ENCODE measurements at places on chromosomes 7 and 10.

DNA sequence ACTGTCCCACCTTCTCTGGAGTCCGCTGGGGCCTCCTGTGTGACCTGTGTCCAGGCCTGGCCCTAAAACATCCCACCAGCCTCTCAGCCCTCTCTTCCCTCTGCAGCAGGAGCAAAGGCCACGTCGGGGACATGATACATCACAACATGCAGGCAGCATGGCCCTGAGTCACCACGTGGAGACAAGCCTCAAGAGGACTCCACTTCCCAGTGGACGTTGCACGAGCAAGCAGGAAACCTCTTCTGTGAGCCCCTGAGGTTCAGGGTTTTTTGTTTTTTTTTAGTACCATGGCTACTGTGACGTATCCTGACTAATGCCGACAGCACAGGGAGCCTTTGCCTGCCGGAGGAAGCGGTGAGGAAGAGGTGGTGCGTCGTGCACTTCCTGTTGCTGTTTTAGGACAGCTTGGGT, 165.9 kb downstream of the DNAJB6 start:
- no peak for DNase-seq

DNA sequence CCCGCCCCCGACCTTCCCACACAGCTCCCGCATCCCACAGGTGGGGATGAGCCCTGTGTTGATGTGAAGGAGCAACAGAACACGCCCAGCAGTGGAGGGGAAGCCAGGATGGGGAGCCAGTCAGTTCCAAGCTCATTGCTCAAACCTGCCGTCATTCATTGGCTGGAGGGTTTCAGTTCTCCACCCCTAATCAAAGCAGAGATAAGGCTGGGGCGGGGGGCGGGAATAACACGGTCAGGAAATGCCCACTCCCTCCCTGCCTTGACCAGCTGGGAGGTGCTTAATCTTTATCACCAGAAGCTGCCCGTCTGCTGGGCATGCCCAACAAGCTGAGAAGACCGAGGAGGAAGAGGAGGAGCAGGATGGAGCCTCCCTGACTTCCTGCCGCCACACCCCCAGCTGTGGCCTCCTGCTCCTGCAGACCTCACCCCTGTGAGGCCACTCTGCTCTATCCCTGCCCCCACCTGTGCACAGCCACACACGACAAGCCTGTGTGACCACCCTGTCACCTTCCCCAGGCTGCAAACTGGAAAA, 265.1 kb downstream of the ZEB1 start:
- DNase-seq = peak; percentile 28

DNA sequence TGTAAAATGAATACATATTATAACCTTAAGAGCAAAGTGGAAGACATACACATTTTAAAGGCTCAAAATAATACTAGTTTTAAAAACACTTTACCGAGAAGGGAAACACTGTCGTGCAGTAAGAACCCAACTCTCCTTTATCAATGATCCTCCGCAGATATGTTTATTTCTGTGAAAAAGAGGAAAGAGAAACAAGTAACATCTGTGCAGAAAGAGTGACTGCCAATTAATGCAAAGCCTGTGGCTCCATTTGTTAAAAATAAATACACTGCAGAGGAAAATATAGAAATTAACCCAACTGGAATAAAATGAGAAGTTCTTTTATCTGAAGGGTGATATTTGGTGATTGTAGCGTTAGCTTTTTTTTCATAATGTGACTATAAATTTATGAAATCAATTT, 62.7 kb downstream of the HGF start:
- no peak for DNase-seq

- no peak for DNase-seq
These were observed 9.7 kb upstream of the PURB start for GRCh38 chr7:44894888-44895580.

GRCh38 chr7:92340016-92340415, 94.2 kb downstream of the ANKIB1 start:
- DNase-seq = no peak

- no peak for DNase-seq
These were observed 107.3 kb downstream of the NRCAM start for GRCh38 chr7:108348913-108349312.

- no peak for DNase-seq
These were observed 20.5 kb downstream of the SPAG6 start for GRCh38 chr10:22365644-22366434.

DNA sequence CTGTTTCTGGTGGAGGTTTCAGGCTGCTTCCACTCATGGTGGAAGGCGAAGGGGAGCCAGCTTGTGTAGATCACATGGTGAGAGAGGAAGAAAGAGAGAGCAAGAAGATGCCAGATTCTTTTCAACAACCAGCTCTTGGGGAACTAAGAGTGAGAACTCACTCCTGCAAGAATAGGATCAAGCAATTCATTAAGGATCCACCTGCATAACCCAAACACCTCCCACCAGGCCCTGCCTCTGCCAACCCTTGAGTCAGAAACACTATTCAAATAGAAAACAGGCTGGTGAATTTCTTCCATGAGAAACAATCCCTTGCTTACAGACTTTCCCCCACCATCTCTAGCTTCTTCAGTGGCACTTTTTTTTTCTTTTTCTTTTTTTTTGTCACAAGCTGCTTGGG, 317.2 kb downstream of the GPR158 start:
- no peak for DNase-seq

- DNase-seq = no peak
These were observed 43.3 kb downstream of the STK32C start for GRCh38 chr10:132264306-132264950.

DNA sequence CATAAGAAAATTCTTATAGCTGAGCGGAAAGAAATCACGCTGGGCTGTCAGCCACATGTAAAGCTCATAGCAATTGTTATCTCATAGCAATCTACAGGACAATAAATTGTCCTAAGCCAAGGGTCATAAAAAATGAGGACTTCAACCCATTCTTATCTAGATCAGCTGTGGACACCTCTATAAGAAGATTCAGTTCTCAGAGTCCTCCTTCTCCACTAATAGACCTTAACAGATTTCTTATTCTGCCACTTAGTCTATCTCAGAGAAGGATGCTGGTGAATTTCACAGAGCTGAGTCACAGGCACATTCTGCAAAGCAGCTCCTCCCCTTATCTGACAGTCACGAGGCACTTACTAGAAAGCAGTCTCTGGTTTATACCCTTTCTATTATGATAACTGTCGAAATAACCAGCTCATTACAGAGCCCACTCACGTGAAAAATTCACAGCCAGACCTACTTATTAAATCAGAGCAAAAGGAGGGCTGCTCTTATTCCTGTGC, 185.3 kb upstream of the PCLO start:
- DNase-seq = no peak

GRCh38 chr7:101996131-101996691, 178.8 kb downstream of the CUX1 start:
- no peak for DNase-seq

DNA sequence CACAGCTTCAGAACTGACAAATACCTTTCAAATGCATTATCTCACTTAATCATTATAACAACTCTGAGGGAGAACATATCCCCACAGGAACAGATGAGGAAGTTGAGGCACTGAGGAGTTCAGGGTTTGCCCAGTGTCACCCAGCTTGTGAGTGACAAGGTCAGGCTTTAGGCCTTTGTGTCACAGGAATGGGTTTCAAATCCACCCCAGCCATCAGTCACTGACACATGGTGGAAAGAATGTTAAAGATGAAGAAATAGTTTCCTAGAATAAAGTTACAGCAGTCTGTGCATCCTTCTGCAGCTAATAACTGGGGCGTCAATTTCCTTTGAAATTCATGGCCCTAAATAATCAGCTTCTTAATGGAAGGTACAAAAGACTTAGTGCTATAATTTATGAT, 37.8 kb downstream of the SGCE start:
- no peak for DNase-seq

DNA sequence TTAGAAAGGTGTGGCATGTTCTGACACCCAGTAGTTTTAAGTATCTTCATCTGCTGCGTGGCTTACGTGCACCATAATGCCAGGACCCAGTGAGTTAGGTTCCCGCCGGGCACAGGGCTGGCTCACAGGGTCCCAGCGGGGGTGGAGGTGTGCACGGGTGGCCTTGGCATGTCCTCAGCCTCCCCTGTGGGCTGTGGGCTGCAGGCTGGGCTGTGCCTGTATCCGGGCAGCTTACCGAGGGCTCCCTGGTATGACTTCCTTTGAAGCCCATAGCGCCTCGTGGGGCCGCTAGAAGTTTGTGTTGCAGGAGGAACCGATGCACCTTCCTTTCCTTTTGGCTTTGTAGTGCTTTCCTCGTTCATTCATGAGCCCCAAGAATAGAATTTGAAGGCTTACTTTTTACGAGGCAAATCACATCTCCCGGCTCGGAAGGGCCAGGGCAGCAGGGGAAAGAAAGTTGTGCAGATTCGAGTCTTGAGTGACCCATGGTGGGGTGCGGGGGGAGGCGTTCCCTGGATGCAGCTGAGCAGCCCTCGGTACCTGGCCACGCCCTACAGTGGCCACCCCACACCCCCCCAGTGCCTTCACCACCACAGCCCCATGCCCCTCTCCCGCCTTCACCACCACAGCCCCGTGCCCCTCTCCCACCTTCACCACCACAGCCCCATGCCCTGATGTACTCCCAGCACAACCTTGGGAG, 113.2 kb downstream of the WDR37 start:
- DNase-seq = no peak

DNA sequence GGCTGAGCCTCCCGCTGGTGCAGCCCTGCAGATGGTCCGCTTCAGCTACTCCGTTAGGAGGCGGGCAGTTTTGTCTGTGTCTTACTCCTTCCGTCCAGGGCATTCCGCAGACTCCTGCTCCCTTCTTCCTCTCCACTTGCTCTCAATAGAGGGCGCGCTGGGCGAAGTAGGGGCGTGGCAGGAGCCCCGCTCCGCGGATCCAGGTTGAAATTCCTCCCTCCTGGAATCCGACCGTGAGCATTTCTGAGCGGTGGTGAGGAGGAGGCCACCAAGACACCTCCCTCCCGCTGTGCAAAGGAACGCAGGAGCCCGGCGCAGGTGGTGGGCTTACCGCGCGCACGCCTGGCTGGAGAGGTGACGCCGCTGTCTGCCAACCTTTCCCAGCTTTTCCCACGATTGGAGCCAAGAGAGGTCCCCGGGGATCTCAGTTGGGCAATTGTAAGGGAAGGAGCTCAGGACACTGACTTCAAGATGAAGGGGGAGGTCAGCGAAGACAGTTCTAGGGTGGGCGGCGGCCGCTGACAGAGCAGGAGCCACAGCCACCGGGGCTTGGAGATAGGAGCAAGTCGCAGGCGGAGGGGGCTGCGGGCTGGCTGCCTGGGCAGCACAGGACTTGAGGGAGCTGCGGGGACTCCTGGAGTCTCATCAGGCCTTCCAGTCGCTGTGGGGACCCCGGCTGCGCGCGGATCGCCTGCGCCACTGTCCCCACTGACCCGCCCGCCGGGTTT, 1011.3 kb downstream of the XPNPEP1 start:
- DNase-seq = peak; percentile 75

- DNase-seq = no peak
These were observed 80.1 kb downstream of the WDR37 start for GRCh38 chr10:1136268-1136667.

DNA sequence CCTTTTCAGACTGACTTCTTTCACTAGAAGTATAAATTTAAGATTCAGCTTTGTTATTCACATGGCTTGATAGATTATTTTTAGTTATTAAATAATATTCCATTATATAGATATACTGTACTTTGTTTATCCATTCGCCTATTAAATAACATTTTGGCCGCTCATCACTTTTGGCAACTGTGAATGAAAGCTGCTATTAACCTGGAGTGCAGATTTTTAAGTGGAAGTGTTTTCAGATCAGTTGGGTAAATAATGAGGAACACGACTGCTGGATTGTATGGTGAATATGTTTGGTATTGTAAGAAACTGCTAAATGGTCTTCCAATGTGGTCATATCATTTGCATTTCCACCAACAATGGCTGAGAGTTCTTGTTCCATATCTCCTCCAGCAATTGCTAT, 97.6 kb upstream of the ZNF804B start:
- DNase-seq = no peak

- no peak for DNase-seq
These were observed 398.3 kb upstream of the CHRM2 start for GRCh38 chr7:136470179-136470578.

DNA sequence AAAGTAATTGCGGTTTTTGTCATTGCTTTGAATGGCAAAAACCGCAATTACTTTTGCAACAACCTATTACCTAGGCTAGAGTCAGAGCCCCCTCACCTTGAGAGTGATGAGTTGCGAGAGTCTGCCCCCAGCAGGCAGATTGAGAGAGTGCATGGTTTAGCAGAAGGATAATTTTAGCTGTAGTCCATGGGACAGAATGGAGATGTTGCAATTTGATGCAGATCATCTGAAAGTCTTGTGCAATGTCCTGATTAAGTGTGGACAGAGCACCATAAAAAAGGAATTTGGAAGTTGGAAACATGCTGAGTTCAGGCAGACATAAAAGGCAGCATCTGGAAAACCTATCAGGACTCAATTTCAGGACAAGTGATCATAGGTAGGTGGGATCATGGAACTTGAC, 48.7 kb downstream of the GPR141 start:
- peak; percentile 70 for DNase-seq

DNA sequence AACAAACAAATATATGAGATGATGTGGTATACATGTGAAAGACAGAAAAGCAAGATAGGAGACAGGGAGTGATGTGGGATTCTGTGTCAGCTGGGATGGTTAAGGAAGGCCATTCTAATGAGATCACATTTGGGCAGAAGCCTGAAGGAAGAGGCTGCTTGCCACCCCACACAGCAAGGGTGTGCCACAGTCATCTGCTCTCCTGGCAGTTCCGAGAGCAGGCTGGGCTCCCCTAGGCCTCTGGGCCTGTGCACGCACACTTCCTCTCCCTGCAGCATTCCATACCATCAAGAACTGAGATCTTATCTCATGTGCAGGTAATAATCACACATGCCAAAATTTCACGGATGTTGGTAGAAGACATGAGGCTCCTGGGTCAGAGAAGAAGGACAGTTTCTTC, 43.1 kb downstream of the SYPL1 start:
- DNase-seq = no peak

- DNase-seq = no peak
These were observed 53.2 kb downstream of the ICA1 start for GRCh38 chr7:8208816-8209215.

- peak; percentile 49 for DNase-seq
These were observed 14.7 kb downstream of the CDNF start for GRCh38 chr10:14822879-14823755.

DNA sequence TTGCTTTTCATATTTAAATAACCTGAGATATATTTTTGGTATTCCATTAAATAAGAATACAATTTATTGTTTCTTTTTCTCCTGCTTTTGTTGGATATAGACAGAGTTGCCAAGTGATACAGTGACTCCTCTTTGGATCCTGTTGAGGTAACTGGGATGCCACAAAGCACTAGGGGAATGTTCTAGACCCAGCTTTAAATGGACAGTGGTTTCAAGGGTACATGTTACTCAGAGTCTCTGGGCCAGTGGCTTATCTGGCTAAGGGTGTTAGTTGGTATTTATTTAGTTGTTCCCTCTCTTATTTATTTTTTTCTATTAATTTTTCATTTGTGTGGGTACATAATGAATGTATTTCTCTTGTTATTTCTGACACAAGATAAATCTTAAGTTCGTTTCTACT, 9.1 kb downstream of the GBF1 start:
- no peak for DNase-seq

GRCh38 chr7:128194533-128195282, 46.4 kb upstream of the LEP start:
- no peak for DNase-seq

Data from iPS-NIHi11 (cell line).